ENCODE measurements at places on chromosomes 1 and 21.

DNA sequence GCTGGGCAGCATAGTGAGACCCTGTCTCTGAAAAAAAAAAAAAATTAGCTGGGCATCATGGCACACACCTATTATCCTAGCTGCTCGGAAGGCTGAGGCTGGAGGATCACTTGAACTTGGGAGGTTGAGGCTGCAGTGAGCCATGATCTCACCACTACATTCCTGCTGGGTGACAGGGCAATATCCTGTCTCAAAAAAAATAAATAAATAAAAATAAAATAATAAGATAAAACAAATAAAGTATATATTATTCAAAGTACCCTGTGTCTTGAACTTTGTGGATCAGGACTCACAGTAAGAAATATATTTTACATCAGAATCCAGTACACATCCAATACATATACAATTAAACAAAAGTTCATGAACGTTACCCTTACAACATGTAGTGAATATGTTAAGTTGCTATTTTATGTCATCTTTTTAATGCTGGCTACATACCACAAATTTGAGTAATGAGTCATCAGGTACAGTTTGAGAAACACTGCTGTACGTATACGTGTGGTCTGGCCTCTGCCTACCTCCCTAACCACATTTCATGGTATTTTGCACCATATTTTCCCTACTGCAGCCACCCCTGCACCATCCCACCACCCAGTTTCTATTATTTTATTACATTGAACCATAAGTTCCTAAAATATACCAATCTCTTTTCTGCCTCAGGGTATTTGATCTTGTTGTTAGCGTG lies 4.4 kb downstream of the NME7 start:
- H3K4me3 ChIP-seq = no peak overlapping the region
- H3K27ac ChIP-seq = no peak overlapping the region
- no peak for DNase-seq
- H3K27me3 ChIP-seq = no peaks in the 10 kb centered on the region

DNA sequence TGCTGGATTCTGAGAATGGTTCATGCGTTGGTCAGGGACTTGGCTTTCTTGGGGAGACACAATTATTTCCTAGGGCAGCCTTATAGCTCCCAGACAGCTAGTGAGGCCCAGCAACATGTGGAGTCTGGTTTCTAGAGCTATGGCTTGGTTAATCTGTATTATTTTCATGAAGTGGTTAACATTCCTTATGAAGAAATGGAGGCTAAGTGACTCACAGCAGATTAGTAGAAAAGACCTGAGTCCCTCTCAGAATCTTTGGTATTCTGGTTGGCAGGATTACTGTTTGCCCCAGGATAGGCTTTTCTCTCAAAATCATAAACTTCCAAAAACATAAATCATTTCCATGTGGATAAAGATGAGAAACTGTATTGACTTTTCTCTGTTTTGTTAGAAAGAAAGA lies 42.3 kb downstream of the DUSP10 start:
- no peak for DNase-seq
- H3K4me3 ChIP-seq = no peak overlapping the region
- no peak overlapping the region for H3K27ac ChIP-seq
- no peaks in the 10 kb centered on the region for H3K4me1 ChIP-seq
- H3K36me3 ChIP-seq = peaks cover 12% of the 10 kb centered on the region

DNA sequence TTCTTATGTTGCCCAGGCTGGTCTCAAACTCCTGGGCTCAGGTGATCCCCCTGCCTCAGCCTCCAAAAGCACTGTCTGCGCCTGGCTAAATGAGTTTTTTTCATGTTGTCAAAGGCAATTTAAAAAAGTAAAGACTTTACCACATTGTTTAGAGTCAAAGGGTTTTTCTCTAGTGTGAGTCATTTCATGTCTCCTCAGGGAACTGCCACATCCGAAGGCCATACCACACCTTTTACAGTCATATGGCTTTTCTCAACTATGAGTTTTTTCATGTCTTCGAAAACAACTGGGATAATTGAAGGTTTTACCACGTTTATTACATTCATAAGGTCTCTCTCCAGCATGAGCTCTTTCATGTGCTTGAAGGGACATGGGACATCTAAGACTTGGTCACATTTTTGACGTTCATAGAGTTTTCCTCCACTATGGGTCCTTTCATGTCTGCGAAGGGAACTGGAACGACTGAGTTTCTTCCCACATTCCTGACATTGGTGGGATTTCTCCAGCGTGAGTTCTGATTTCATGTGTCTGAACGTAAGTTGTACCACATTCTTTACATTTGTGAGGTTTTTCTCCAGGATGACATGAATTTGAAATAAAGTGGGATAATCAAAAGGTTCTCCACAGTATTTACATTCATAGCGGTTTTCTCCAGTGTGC lies 65.6 kb downstream of the UCHL5 start:
- H3K4me1 ChIP-seq = no peaks in the 10 kb centered on the region
- no peak overlapping the region for H3K4me3 ChIP-seq

- H3K36me3 ChIP-seq = peaks cover 6% of the 10 kb centered on the region
- DNase-seq = no peak
- no peak overlapping the region for H3K4me3 ChIP-seq
- H3K4me1 ChIP-seq = peaks cover 10% of the 10 kb centered on the region
- H3K27me3 ChIP-seq = no peaks in the 10 kb centered on the region
Measured at GRCh38 chr1:226276077-226276682, 32.8 kb downstream of the LIN9 start.

DNA sequence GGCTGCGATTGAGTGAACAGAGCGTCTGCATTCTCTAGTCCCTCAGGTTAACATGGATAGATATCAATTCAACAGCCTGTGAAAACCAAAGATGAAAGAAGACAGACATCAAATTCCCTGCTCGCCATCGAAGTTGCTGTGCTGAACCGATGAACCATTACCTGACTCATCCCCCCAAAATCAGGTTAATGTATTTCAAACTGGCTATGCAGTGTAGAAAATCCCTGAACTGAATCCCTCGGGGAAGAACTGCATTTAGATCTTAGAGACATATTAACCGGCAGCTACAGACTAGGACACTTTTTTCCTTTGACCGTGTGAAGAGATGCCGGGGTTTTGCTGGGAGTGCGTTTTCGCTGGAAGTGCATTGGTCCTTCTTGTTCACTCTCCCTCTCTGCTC lies 213.2 kb upstream of the KIAA0040 start:
- DNase-seq = no peak
- peaks cover 7% of the 10 kb centered on the region for H3K27me3 ChIP-seq
- no peaks in the 10 kb centered on the region for H3K4me1 ChIP-seq
- H3K36me3 ChIP-seq = no peaks in the 10 kb centered on the region
- H3K4me3 ChIP-seq = no peak overlapping the region

DNA sequence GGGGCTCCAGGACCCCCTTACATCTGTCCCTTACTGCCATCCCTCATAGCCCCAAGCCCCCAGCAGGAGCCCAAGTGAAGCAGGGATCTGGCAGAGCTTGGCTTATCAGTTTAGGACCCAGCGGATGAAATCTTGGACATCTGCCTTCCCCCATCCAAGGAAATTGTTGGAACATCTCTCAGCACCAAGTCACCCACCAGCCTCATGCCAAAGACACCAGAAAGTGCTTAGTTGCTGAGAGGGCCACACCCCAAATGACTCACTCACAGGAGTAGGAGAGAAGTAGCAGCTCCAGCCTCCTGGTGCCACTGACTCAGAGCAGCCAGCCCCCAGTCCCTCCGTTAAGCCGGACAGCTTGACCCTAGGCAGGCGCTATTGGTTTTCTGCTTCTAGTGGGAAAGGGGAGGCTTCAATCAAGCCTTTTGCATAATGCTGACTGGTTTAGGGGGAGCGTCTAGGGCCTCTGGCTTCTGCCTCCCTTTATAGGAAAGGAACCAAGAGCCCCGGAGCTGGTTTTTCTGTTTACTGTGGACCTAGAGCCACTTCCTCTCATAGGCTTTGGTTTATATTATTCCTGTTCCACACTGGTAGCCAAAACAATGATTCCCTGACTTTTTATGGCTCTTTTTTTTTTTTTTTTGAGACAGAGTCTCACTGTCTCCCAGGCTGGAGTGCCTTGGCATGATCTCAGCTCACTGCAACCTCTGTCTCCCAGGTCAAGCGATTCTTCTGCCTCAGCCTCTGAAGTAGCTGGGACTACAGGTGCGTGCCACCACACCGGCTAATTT lies 114.2 kb upstream of the IPO9 start:
- no peak overlapping the region for H3K27ac ChIP-seq
- no peak for DNase-seq
- H3K27me3 ChIP-seq = no peaks in the 10 kb centered on the region
- no peaks in the 10 kb centered on the region for H3K36me3 ChIP-seq
- no peak overlapping the region for H3K4me3 ChIP-seq

DNA sequence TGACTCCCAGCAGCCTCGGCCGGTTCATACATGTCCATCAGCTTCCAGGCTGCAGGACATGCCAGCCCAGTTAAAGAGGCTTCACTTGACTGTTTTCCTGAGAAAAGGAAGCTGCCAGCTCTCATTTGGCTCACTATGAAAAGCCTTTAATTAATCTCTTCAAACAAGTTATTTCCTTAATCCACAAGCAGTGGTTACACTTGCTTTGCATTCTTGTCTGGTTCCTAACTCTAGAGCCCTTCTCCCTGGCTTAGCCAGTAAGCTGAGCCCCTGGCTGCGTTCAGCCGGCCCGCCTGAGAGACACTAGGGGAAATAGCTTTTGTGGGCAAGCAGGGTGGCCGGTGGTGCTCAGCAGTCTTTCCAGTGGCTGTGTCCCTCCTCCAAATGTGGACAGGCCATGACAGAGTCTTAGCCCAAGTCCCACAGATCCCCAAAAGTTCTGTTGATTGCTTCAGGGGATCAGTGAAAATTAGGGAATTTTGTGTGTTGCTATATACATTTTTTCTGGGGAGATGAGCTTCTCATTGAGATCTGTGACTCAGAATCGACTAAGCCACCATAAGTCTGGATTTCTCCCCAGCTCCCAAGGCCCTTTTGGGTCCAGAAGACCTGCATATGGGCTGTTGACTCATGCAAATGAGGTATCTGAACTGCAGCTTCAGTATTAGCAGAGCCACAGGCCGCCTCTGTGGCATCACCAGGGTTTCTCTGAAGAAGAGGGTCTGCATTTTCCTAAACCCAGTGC lies 10.1 kb downstream of the ATF3 start:
- no peaks in the 10 kb centered on the region for H3K4me1 ChIP-seq
- H3K36me3 ChIP-seq = peaks cover 24% of the 10 kb centered on the region
- no peak for DNase-seq
- H3K27me3 ChIP-seq = no peaks in the 10 kb centered on the region
- no peak overlapping the region for H3K27ac ChIP-seq

DNA sequence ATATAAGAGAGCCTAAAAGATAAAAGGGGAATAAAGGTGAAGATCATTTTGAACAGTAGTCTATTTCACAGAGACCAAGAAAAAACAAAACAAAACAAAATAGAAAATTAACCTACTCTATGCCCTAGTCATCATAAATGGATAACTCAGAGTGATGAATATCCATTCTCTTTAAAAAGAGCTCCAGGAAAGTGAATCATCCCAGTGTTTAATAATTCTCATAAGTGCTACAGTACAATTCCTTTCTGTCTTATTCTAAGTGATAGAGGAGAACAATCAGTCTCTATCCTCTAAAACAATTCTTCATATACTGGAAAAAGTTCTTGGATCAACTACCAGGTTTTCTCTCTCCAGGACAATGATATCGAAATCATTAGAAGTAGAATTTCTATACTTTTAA lies 45.8 kb downstream of the GDAP2 start:
- H3K4me1 ChIP-seq = no peaks in the 10 kb centered on the region
- H3K27me3 ChIP-seq = no peaks in the 10 kb centered on the region
- H3K4me3 ChIP-seq = no peak overlapping the region
- no peak overlapping the region for H3K27ac ChIP-seq
- DNase-seq = no peak

GRCh38 chr1:3695326-3696217 lies 43.3 kb downstream of the TP73 start:
- H3K4me3 ChIP-seq = no peak overlapping the region
- H3K27me3 ChIP-seq = peaks cover 38% of the 10 kb centered on the region

GRCh38 chr1:192506741-192507155 lies 68.8 kb upstream of the RGS1 start:
- H3K27ac ChIP-seq = no peak overlapping the region
- H3K4me1 ChIP-seq = peaks cover 15% of the 10 kb centered on the region
- H3K4me3 ChIP-seq = no peak overlapping the region
- DNase-seq = no peak
- H3K36me3 ChIP-seq = no peaks in the 10 kb centered on the region

DNA sequence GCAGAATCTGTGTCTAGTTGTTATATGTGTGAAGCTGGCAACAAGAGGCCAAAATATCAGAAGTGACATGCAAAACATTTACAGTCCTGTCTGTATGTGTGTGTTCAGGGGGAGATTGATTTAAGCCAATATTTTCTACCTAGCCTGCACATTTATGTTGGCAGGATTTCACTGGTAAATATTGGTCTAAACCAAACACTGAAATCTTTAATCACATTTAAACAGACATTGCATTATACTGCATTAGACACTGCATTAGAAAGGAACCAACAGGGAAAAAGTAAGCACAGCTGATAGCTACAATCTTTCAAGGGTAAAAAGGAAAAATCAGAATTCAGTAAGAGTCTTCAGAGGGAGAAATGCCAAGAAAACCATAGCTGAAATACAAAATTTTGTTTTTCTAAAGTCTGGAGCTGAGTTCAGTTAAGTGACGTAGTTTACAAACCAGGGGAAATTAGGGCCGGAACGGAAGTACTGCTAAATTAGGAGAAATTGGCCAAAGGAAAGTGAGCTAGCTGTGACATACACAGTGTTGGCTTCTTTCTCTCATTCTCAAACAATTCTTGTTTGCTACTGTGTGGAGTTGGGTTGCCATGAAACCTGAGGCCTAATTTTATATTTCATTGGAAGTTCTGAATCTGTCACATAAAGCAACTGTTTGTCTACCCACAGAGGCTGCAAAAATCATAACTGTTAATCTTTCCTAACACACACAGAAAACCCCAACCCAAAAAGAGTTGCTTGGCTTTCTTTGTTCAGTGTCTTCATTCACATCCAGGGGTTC lies 217.3 kb upstream of the SGIP1 start:
- no peak overlapping the region for H3K4me3 ChIP-seq
- H3K36me3 ChIP-seq = no peaks in the 10 kb centered on the region
- peaks cover 10% of the 10 kb centered on the region for H3K4me1 ChIP-seq

- no peak overlapping the region for H3K4me3 ChIP-seq
- peaks cover 2% of the 10 kb centered on the region for H3K36me3 ChIP-seq
- DNase-seq = no peak
- no peaks in the 10 kb centered on the region for H3K27me3 ChIP-seq
Measured at GRCh38 chr1:37919277-37919676, 27.6 kb downstream of the INPP5B start.

GRCh38 chr1:203186446-203187303 lies at the start of gene CHI3L1:
Gene CHI3L1 (minus strand): TSS chr1:203186704. CDS start chr1:203186623, 81 bp downstream.
- H3K27me3 ChIP-seq = peaks cover 98% of the 10 kb centered on the region
- H3K4me1 ChIP-seq = peaks cover 2% of the 10 kb centered on the region
- H3K36me3 ChIP-seq = no peaks in the 10 kb centered on the region
- no peak within 1 kb of the TSS for H3K4me3 ChIP-seq
- H3K27ac ChIP-seq = no peak within 1 kb of the TSS

DNA sequence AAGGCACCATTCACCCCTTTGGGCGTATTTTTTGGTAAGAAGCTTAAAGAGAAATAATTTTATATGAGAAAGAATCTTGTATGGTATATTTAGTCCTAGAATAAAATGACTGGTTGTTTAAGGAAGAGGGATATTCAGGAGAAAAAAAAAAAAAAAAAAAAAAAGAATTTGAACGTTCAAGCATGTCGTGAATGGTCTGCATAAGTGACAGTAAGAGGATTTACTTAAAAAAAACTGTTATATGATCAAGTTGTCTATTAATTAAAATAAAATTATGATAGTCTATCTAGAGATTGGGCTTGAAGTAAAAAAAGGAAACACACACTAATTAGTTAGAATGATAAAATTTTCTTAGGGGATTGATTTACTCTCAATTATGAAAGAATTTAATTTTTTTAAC lies 11.7 kb upstream of the OR14I1 start:
- H3K36me3 ChIP-seq = peaks cover 5% of the 10 kb centered on the region
- no peaks in the 10 kb centered on the region for H3K4me1 ChIP-seq
